ENCODE measurements at places on chromosomes 12 and 14. TPM values are rescaled to one million over a fixed set of nuclear protein-coding genes. Genes with fewer than 3 reads are reported as not detected.

Gene CLEC1A
- total RNA-seq, result not detected

Gene VAMP1
- 7.4 TPM for total RNA-seq

Gene FAM222A
- total RNA-seq, result 0.30 TPM

Gene GSC
- not detected for total RNA-seq

Gene CISTR
- total RNA-seq, result not detected

Gene LHX5
- total RNA-seq, result not detected

Gene CBLN3
- 2.7 TPM for total RNA-seq

Gene SLC5A8
- not detected for total RNA-seq

Gene KRT2
- not detected for total RNA-seq

Gene FAM90A1
- total RNA-seq, result 0.09 TPM

Gene PNMA1
- 36.6 TPM for total RNA-seq

Gene ATN1
- 26.3 TPM for total RNA-seq

Gene CDC42BPB
- total RNA-seq, result 175 TPM

Gene PLEKHG3
- 0.59 TPM for total RNA-seq

Gene P3H3
- total RNA-seq, result 216 TPM

Gene EEF1AKMT3
- 4.7 TPM for total RNA-seq

Gene PGF
- 0.60 TPM for total RNA-seq

Gene MTA1
- total RNA-seq, result 53.8 TPM

Gene PNN
- total RNA-seq, result 24.9 TPM

Gene RTL1
- under 0.01 TPM for total RNA-seq

Gene PALS1
- 36.8 TPM for total RNA-seq

Gene LRFN5
- total RNA-seq, result 5.6 TPM

Gene RNASE7
- total RNA-seq, result not detected

Gene FOXN4
- total RNA-seq, result not detected

Gene IL22
- not detected for total RNA-seq

Gene CMKLR1
- 0.28 TPM for total RNA-seq

Gene ISM2
- total RNA-seq, result 0.89 TPM

Gene YY1
- total RNA-seq, result 39.8 TPM

Gene TMEM253
- total RNA-seq, result not detected

Gene IL26
- total RNA-seq, result not detected

Gene RASSF8
- total RNA-seq, result 58.8 TPM

Gene VRK1
- 26.4 TPM for total RNA-seq

Gene DIABLO
- total RNA-seq, result 84.9 TPM

Gene DPF3
- 5.2 TPM for total RNA-seq

Gene GABARAPL1
- total RNA-seq, result 79.3 TPM

Gene SPX
- total RNA-seq, result 1.9 TPM

Gene PDE3A
- 2.7 TPM for total RNA-seq

Gene CABP1
- total RNA-seq, result 4.2 TPM

Gene GPR135
- total RNA-seq, result 6.4 TPM

Gene CHGA
- not detected for total RNA-seq

Gene KRT5
- total RNA-seq, result not detected

Gene STYK1
- total RNA-seq, result 1.6 TPM

Gene CACNA2D4
- not detected for total RNA-seq

Gene PTPN21
- total RNA-seq, result 9.2 TPM

Gene GLS2
- not detected for total RNA-seq

Gene NRDE2
- total RNA-seq, result 10.1 TPM

Gene BDKRB2
- 33.3 TPM for total RNA-seq

Gene CLEC4C
- total RNA-seq, result not detected

Gene LRP1-AS
- not detected for total RNA-seq

Gene CCDC175
- total RNA-seq, result not detected
